ENCODE measurements at places on chromosomes 11 and 22.

- no peak for DNase-seq
These were observed 39.4 kb upstream of the DDI1 start for GRCh38 chr11:103997082-103997481.

GRCh38 chr11:114282488-114282887 is 13.7 kb upstream of the NNMT start:
- DNase-seq = no peak

DNA sequence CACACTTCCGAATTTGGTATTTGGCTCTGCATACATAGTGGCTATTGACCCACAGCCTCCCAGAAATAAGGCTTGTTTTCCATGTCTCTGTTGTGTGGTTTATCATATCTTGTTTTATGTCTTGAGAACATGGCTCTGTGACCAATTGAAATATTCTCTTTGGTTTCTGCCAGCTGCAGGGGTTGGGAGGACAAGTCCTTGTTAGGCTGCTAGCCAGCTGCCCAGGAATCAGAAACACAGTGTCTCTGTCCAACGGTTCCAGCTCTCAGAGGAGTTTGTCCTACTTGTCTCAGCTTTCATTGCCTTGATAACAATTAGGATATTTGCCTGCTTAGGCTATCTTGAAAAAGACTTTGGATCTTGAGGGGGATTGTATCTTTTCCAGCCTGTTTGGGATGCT is 6.0 kb upstream of the SLC7A4 start:
- DNase-seq = no peak

DNA sequence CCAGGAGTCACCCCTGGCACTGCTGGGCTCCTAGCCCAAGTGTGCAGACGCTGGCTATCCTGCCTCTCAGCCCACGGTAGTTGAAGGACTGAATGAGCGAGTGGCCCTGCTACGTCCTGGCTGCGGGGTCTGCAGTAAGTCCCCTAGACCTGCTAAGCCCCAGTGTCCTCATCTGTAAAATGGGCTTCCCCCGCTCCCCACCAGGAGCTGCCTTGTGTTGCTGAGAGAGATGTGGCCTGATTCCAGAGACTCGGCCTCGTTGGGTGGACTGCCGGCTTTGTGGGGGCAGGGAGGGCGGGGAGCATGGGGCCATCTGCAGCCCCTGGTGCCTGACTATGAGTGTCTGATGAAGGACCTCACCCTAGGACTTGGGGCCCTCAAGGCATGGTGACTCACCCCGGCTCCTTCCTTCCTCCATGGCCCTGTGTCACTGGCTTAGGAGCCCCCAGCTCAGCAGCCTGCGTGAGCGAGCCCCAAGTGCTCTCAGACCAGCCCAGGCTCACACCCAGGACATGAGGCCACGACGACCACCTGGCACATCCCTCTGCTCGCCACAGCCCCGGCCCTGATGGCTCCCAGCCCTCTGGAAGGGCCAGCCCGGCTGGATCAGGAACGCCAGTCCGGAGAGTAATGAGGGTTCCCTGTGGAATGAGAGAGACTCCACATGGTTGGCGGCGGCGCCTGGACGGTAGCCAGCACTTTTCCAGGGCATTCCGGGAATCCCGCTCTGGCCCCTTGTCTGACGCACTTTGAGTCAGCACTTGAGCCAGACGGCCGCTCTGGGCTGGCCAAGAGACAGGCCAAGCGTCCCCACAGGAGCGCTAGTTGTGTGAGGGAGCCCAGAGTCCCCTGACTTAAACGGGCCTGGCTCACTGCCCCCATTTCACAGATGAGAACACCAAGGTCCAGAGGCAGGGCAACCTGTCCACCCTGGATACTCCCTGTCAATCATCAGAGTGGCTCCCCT is 50.5 kb upstream of the SHISAL1 start:
- DNase-seq = no peak

- peak; percentile 56 for DNase-seq
These were observed 6.1 kb downstream of the MPEG1 start for GRCh38 chr11:59206635-59207034.

DNA sequence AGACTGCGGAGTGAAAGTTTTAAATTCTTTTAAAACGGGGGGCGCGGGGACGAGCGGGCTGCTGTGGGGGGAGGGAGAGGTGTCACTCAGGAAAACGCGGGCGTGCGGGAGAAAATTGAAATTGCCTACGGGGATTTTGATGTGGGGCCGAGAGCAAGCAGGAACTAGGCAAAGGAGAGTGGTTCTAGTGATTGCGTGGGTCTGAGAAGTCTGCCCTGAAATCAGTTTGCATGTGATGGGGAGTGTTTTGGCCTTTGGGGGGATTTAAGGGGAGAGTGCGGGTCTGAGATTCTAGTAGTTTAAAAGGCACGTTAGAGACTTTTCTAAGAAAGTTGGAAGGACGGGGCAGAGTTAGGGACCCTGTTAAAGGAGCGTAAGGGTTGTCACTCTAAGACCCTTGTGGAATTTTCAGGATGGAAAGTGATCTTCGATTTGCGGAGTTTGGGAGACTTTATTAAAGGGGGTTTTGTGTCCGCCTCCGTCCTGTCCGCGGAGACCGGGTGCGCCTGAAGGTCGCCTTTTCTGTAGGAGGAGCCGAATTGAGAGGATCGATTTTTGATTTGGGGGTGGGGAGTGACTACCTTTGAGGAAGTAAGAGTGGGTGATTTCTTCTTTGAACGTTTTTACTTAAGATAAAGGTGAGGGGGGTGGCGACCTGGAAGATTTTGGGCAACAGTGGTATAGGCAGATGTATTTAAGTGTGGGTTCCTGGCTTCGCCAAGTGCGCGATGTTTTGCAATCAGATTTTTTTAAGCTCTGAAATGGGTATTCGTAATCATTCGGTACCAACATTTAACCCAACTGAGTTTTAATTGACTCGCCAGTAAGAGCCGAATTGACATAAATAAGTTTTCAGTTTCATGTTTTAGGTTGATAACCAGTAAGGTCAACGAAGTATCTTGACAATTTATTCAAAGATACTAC is 1.1 kb downstream of the EED start:
- DNase-seq = peak; percentile 13

DNA sequence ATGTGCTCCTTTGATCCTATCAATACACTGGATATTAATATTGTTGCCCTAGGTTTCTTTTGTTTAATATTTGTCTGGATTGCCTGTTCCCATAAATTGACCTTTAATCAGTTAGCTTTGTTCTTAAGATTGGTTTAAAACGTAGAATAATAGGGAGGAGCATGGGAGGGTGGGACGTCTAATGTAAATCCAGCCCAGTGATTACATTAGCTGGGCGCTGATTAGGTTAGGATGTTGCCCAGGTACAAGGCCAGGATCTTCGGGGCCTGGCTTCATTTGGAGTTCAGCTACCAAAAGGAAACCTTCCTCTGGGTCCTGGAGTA is at the start of gene SRSF8:
TSS of gene SRSF8 (plus strand) at position 204 of the 323 bp plus-strand sequence. CDS start 308 bp downstream, outside the sequence.
- no peak for DNase-seq

GRCh38 chr11:129943036-129943435 is 47.7 kb upstream of the NFRKB start:
- DNase-seq = no peak

Measured in HL-60 (cell line).